ENCODE measurements at places on chromosomes 11 and 22.
A peak's percentile ranks its signal among the peaks of the same experiment; 100 is the strongest.

GRCh38 chr11:83105168-83105567, 33.5 kb upstream of the RAB30 start:
- DNase-seq = no peak

GRCh38 chr11:44451706-44452105, 113.8 kb upstream of the CD82 start:
- DNase-seq = no peak

GRCh38 chr11:123519797-123520193, 89.7 kb downstream of the GRAMD1B start:
- DNase-seq = no peak

DNA sequence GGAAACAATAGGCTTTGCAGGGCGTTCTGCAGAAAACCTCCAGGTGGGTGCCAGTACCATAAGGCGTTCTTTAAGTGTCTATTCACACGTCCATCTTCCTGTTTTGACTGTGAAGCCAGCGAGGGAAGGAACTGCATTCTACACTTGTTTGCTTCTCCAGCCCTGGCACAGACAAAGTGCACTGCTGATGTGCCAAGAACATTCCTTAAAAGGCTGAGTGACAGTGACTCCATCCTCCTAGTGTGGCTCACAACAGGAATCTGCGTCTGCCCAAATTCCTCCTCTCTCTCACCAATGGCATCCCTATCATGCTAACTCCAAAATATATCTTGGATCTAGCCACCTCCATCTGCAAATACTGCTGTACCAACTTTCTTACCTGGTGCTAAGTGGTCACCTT, 407.4 kb upstream of the SYN3 start:
- DNase-seq = no peak

DNA sequence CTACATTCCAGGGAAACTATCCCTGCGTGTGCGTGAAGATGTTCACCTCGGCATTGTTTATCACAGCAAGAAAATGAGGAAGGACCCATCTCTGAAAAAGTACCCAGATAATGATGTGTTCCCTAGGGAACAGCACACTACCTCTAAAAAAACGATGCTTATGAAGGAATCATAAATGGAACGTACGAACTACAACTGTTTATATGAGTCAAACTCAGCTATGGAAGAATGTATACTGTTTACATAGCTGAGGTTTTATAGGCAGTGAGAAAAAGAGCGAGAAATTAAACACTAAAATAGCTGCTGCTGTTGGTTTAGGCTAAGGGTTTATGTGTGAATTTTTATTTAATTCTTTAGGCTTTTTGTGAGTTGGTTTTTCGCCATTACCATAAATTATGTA, 48.9 kb downstream of the APOL1 start:
- DNase-seq = no peak

GRCh38 chr11:127461241-127462064, 460.9 kb upstream of the KIRREL3 start:
- DNase-seq = no peak

GRCh38 chr11:36122671-36123070, 166.6 kb downstream of the COMMD9 start:
- DNase-seq = no peak

DNA sequence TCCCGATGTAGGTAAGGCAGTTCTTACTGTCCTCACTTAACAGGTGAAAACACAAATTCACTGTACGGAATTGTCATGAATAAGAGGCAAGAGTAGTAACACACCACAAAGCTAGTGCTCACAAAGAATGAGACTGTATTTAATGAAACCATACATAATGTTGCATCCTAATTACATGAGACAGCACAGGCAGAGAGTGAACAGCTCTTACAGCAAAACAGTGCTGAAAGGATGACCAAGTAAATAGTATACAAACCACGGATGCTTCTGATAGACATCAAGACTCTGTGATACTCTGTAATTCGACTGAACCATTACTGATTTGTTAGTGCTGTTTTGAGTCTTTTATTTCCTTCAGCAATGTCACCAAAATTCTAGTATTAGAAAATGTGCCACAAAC, 282.3 kb downstream of the TTC28 start:
- DNase-seq = no peak

DNA sequence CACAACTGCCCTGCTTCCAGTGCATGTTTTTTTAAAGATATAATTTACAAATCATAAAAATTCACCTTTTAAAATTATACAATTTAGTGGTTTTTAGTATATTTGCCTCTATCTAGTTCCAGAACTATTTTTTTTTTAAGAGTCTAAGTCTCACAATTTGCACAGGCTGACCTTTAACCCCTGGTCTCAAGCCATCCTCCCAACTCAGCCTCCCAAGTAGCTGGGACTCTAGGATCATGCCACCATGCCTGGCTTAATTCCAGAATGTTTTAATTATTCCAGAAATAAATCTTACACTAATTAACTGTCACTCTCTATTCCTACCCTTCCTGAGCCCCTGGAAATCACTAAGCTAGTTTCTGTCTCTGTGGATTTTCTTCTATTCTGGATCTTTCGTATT, 1.4 kb upstream of the ARCN1 start:
- DNase-seq = no peak

DNA sequence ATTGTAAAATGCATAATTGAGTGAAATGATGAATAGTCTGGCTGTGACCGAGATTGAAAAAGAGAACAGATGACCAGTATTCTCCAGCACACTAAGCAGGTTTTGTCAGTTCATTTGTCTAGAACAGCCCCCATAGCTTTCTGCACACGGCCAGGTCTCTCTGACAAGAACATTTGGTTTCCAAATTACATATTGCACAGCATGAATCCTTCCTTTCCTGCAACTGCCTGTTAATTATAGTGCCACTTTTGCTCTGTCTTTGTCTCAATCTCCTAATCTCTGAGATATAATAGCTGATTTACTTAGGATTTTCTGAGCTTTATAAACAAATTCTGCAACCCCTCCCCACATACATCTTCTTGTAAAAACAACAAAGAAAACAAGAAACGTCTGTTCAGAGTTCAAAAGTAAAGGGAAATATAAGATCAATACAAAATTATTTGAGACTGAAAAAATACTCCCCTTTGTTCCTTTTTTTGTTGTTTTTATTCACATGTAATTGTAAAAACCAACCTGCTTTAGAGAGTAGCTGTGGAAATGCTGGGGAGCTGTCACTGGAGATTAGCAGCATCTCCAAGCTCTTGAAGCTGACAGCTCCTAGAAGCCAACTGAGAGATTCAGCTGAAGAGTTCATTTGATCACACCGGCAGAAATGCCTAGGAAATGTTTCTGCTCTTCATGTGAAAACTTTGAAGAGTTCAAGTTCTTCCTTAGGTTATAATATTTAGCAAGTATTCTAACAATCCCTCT, 998.1 kb downstream of the DLG2 start:
- DNase-seq = no peak

DNA sequence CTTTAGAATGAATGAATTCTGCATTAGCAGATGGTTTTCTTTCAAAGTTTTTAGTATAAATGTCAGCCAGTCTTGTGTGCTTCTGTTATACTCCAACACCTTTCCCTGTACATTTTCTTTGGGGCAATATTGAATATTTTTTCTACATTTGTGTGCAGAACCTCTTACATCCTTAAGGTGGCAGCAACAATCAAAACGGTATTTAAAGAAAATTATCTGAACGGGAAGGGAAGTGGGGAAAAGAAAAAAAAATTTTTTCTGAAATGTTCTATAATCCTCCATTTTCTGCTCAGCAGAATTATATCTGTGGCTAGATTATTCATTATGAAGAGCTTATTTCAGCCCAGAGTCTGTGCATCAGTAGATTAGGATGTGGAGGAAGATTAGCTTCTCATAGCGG, 347.3 kb upstream of the RAG2 start:
- peak; percentile 1 for DNase-seq

DNA sequence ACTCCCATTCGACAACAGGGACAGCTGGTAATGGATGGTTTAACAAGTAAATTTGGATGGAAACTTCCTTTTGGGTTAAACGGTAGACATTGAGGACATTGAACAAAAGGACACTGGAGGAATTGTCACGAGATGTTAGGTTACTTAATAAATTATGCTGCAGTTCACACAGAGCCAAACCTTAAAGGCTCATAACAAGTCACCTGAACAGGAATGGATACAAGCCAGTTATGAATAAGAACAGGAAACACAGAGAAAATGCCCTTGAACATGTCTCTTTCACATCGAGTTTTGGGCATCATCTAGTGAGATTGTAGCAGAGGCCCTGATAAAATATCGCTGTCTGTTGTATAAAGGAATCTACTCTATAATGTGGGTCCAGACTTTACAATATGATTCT, 65.6 kb downstream of the CD44 start:
- no peak for DNase-seq

- DNase-seq = no peak
Measured at GRCh38 chr11:934527-934926, 8.9 kb downstream of the AP2A2 start.
